ENCODE measurements at places on chromosomes 1 and 21. TPM values are rescaled to one million over a fixed set of nuclear protein-coding genes. Genes with fewer than 3 reads are reported as not detected.

Gene KRTAP19-1
- not detected for total RNA-seq

Gene KCNN3
- 3.4 TPM for total RNA-seq

Gene SEC16B
- 1.5 TPM for total RNA-seq

Gene EXTL1
- 11.2 TPM for total RNA-seq

Gene LGR6
- total RNA-seq: 4.1 TPM

Gene DNASE2B
- not detected for total RNA-seq

Gene ZC3H11A
- total RNA-seq: 54.4 TPM

Gene BLZF1
- total RNA-seq: 22.6 TPM

Gene LAMB3
- 5.9 TPM for total RNA-seq

- DNase-seq: no peak
Measured at GRCh38 chr1:162248854-162249535, 127.7 kb downstream of the SPATA46 start.

DNA sequence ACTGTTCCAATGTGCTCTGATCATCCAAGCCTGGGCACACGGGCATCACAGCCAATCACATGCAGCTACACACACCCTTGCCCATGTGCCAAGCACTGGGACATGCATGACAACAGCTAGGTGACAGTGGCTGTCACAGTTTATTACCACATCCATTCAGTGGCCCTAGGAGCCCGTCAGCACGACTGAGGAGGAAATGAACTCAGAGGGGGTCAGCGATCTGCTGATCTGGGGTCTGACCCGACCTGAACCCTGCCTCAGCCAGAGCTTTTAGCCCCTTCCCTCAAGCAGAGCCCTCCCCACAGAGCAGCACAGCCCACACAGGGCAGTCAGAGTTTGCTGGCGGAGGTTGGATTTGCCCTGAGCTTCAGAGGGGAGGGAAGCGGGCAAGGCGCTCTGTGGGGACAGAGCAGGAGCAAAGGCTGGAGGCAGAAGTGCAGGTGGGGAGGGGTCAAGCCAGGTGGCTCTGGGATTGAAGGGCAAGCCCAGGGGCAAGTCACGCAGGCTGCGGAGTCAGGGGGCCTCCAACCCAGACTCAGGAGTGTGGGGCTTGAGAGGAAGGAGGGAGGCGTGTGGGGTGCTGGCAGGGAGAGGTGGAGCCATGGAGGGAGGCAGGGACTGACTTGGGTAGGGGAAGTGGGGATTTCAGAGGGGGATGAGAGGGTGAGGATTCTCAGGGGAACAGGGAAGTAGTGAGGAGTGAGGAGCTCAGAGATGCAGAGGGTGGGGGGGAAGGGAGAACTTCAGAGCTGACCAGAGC is 10.4 kb downstream of the SH3BGRL3 start:
- no peak for DNase-seq

DNA sequence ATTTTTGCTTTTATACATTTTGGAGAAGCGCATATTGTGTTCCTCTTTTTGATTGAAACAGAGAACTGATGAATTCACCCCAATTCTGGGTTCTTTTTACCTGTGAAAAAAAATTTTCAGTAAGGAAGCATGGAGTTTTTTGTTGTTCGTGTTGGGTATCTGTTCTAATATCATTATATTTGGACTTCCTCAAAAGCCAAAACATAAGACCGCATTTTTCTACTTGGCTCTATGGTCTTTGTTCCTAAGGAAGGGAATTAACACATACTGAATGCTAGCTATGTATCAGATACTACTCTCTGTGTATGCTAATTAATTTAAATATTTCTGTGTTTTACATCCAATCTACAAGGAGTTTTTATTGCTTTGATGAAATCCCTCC is 12.9 kb downstream of the EPB41 start:
- no peak for DNase-seq

DNA sequence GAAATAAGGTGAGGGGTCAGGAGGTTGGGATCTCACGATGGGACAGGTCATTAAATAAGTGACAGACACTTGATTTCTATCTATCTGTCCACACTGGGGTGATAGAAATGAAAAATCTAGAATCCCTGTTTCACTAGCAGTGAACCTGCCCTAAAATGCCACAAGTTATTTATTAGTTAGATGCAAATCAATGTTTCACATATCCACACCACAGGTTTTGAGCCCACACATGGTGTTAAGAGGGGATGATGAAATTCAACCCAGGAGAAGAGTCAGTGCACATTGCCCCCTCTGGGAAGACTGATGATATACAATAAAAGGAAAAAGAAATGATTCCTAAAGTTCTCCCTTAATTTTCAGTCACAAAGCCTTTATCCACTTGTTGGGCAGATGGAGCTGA is 10.1 kb upstream of the NTPCR start:
- no peak for DNase-seq

DNA sequence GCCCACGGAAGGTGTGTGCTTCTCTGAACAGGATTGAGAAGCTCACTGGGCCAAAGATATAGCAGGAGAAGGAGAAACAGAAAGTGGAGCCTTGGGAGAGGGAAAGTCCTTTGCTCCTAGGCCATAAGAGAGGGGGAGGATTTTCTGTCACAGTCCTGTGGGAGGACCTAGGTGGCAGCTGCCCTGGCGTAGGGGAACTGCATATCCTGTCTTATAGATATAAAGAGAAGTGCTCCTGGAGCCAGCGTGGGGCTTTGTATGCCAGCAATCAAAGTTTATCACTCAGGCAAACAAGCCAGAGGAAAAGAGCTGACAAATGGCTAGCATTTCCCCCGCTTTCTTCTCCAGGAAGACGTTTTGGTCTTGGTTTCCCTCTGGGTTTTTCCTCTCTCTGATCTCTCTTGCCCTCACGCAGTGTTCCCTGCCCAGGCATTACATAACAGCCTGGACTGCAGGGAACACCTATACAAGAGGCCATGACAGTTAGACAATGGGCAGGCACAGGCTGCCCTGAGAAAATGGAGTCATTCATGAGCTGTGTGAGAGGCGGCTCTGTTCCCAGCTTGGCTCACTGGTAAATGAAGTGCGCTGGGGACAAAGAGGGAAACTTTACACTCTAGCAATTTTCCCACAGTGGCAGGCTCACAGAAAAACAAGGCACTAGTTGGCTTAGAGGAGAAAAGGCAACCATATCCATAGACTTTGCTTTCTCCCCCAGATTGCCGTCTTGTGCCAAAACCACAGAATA is 52.5 kb upstream of the ZNF648 start:
- no peak for DNase-seq

DNA sequence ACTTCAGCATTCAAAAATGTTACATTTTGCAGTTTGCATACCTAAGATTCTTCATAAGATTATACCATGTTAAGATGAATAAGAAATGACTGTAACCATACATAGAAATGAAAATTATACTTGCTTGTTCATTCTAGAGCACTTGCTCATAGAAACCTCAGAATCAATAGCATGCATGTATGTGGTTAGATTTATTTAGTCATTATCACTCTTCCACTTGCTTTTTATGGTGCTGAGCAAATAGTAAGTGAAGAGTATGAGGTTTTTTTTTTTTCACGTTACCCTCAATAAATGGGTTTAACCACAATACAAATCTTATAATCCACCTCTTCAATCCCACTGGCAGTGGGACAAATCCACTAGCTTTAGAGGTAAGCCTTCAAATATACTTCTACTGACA is 84.7 kb downstream of the LRRC53 start:
- DNase-seq: no peak

DNA sequence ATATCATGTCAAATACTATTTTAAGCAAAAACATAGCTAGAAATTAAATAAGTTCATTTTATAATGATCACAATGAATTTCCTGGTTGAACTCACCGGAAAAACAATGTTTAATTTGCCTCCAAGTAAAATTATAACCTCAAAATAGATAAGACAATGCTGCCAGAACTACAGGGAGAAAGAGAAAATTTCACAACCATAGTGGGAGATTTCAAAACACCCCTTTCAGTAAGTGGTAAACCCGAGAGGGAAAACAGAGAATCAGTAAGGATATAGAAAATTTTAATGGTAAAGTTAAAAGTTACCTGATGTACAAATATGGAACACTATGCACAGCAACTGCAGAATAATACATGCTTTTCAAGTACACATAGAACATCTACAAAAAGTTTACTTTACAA is 43.2 kb upstream of the PLA2G4A start:
- DNase-seq: no peak

DNA sequence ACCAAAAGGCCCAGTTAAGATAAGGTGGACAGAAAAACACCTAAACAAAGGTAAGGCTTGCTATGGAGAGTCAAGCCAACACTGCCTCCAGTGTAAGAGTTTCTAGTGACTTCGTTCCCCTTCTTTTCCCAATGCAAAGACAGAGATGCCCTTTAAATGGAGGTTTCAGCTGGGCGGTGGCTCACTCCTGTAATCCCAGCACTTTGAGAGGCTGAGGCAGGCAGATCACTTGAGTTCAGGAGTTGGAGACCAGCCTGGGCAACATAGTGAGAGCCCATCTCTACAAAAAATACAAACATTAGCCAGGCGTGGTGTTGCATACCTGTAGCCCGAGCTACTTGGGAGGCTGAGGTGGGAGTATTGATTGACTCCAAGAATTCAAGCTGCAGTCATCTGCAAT is 24.0 kb upstream of the COL6A1 start:
- no peak for DNase-seq

- DNase-seq: no peak
Measured at GRCh38 chr1:226061068-226061840, 1.3 kb upstream of the H3-3A start.

DNA sequence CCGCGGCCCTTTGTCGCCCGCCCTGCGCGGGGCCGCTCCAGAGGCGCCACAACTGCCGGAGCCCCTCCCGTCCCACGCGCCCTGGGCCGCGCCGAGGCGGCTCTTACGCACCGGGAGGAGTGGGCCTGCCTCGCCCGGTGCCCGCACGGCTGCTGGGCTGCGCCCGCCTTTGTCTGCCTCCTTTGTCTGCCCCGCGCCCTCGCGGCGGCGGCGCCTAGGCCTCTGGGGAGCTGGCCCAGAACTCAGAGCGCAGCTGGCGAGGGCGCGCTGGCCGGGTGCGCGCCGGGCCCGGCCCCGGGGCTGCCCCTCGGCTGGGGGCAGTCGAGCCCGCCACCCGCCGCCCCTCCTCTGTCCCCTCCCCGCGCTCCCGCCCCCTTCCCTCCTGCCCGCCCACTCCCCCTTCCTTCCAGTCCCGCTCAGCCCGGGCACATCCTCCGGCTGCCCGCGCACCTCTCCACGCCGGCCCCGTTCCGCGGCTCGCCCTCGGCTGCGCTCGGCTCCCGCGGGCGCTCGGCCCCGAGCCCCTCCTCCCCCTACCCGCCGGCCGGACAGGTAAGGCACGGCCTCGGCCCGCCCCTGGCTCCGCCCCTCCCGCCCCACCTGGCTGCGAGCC is at the start of gene DRAXIN:
DRAXIN (plus strand) TSS at position 409 of the 613 bp plus-strand sequence. CDS start 14,549 bp downstream, outside the sequence.
- DNase-seq: no peak

- DNase-seq: no peak
Measured at GRCh38 chr1:101259744-101260148, 22.9 kb downstream of the S1PR1 start.

DNA sequence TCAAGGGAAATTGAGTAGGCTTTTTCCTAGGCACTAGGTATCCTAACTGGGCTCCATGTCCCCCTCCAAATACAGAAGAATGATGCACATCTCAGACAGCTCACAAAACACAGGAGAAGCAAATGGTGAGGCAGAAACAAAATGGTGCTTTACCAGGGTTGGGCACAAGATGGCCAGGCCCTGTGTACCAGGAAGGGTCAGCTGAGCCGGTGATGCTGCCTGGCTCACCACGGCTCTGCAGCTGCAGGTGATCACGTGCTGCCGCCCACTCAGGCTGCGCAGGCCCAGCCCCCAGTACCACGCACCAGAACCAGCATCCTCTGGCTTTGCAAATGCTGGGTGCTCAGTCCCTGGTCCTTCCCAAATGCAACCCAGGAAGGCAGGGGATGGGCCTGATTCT is 993 bp upstream of the DSCAM start:
- DNase-seq: no peak

DNA sequence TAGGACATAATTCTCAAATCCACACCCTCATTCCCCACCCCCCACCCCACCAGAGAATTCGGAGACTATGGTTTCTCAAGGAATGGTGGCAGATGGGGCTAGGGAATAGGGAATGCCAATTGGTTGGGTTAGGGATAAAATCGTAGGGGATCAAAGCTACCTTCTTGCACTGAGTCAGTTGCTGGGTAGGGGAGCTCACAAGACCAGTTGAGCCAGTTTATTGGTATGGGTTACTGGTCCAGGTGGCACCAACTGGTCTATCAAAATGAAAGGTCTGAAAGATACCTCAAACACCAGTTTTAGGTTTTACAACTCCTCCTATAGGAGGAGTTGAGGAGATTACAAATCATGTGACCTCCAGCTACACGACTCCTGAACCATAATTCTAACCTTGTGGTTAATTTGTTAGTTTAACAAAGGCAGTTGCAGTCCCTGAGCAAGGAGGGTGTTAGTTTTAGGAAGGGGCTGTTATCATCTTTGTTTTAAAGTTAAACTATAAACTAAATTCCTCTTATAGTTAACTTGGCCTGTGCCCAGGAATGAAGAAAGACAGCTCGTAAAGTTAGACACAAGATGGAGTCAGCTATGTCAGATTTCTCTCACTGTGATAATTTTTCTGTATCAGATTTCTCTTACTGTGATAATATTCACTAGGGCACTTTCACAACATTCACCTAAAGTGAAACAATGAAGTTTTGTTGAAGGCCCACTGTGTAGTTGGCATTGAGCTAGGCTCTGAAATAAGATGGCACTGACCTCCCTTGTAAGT is 2.5 kb downstream of the SHISAL2A start:
- DNase-seq: no peak

DNA sequence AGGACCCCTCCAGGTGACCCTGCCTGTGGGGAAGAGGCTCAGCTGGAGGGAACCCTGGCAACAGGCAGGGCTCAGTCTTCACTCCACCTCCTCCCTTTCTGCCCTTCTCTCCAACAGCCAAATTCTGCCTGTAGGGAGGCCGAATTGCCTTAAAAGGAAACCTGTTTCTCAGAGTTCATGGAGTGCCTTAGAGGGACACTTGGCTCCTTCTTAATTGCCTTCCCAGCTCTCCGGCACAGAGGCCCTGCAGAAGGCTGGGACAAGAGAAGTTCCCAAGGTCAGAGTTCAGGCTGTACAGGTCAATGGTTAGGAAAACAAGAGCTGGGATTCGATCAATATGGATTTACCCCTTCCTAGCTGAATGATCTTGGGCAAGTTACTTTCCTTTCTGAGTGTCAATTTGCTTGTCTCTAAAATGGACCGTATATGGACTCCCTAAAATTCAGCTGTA is 6.2 kb downstream of the CSRP1 start:
- no peak for DNase-seq

DNA sequence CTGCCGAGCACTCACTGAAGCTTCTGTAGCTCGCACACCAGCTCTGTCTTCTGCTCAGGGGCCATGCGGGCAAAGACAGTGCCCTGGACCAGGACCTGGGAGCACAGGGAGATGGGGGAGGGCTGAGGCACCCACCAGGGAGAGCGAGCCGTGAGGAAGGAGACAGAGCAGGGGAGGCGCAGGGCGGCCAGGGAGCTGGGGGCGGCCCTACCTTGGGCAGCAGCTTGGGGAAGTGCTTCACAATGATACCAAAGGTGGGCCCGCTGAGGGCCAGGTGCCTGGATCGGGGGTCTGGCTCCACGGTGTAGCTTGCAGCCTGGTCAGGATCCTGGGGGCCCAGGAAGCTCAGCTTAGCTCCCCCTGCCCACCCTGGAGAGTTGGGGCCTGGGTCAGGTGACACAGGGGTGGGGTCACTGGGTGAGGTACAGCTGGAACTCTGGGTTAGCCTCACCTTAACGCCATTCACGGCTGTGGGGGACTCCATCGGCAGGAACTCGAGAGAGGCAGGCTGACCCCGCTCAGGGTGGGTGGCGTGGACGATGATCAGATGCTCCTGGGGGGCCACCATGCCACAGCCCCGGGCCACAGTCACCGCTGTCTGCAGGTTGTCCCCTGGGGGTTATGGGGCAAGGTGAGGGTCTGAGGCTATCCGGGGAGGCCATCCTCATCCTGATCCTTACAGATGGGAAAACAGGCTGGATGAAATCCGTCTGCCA is 9.4 kb upstream of the MFAP2 start:
- no peak for DNase-seq
